Motor neuron (in vitro differentiated cells): ENCODE measurements at places on chromosomes 1 and 21. TPM values are rescaled to one million over a fixed set of nuclear protein-coding genes. Genes with fewer than 3 reads are reported as not detected.

GRCh38 chr1:223724376-223724775, 12.0 kb downstream of the CAPN2 start:
- ATAC-seq, result peak; percentile 20

DNA sequence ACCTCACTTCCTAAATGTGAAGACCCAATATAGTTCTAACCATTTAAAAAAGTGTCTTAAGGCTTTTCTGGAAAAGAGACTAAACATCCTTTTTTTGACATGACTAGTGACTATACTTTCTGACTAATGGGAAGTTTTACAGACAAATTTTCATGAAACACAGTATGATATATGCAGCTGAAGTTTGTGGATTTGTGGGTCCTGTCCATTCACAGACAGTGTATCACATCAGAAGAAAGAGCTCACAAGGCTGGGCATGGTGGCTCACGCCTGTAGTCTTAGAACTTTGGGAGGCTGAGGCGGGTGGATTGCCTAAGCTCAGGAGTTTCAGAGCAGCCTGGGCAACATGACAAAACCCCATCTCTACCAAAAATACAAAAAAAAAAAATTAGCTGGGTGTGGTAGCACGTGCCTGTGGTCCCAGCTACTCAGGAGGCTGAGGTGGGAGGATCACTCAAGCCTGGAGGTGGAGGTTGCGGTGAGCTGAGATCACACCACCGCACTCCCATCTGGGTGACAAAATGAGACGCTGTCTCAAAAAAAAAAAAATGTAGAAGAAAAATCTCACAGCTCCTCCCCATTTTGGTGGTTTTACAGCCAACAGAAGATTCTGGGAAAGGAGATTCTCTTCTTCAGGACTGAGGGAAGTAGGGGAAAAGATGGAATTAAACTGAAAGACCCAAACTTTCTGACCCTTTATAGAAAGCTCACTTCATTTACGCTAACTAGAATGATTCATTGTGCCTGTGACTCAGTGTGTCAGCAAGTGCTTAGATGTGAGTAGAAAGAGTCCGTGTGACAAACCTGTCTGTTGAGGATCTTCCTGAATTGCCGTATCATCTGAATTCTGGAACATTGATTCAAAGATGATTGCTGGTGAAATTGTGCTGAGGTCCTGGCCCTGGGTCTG, 15.2 kb upstream of the YRDC start:
- no peak for ATAC-seq

- ATAC-seq, result no peak
Observed at GRCh38 chr21:44854664-44855446, 18.6 kb downstream of the PTTG1IP start.

- peak; percentile 75 for ATAC-seq
Observed at GRCh38 chr1:165928075-165928731, 100.8 kb downstream of the UCK2 start.

DNA sequence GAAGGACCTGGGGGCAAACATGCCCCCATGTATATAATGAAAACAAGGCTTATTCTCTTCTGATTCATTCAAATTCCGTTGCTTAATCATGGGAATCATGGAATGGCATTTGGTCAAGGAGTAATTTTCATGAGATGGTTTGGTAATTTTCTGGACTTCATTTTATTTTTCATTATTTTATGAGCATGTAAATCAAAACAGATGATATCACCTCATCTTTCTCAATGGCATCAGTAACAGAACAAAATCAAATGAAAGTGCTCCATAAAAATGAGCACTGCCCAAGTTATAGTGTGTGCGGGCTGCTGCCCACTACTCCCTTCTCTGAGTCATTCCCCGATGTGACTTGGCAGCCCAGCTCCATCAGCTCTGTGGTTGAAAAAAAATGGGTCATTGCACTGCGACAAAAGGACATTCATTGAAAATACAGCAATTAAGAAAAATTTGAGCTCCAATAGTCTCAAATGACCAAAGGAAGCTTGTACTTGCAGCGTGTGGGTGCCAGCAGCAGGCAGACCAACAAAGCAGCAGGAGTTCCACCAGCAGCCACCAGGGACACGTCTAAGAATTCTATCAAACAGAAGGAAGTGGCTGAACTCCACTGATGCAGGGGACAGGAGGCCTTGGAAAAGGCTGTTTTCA, 84.3 kb upstream of the VAV3 start:
- ATAC-seq, result peak; percentile 19

DNA sequence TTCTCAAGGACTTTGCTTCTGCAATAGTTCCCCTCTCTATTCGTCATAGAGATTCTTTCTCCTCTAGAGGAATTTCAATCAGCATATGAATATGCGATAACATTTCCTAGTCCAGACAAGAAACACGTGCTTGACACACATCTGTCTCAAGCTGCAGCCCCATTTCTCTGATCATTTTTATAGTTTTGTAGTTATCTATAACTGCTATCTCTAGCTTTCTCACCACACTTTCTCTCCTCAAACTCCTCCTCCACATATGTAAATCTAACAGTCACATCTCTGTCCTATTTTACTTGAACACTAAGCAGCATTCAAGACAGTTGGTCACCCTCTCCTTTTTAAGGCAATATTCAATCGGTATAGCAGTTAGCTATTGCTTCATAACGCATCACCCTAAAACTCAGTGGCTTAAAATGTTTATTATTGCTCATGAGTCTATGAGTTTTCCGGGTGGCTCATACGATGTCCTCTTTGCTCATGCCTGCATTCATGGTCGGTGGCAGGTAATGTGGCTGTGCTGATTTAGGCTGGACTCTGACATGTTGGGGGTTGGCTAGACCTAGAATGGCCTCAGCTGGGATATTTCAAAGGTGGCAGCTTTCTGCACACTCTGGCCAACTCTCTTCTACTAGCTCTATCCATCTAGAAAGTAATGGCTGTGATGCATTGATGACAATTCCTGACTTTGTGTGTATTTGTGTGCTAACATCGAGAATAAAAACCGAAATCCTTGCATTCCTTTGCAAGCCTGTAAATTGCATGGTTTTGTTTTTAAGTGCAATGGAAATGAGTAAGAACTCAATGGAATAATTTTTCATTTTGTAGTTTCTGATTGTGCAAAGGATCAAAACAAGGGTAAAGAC, 20.6 kb downstream of the ATP6V1G3 start:
- ATAC-seq, result no peak

Gene SEC16B
- total RNA-seq, result 0.38 and 0.50 TPM in 2 replicates

Gene CA14
- 28.4 and 29.6 TPM in 2 replicates for total RNA-seq

Gene MROH9
- 0.11 TPM in 1 of 2 replicates, not detected in the other for total RNA-seq

Gene KLF17
- total RNA-seq, result 0.19 TPM in 1 of 2 replicates, not detected in the other

Gene TNFAIP8L2
- 0.58 and 1.2 TPM in 2 replicates for total RNA-seq
